ENCODE measurements at places on chromosomes 1 and 21.
A peak's percentile ranks its signal among the peaks of the same experiment; 100 is the strongest.

- no peak for DNase-seq
These were observed 35.5 kb downstream of the TTC13 start for GRCh38 chr1:230943048-230943593.

DNA sequence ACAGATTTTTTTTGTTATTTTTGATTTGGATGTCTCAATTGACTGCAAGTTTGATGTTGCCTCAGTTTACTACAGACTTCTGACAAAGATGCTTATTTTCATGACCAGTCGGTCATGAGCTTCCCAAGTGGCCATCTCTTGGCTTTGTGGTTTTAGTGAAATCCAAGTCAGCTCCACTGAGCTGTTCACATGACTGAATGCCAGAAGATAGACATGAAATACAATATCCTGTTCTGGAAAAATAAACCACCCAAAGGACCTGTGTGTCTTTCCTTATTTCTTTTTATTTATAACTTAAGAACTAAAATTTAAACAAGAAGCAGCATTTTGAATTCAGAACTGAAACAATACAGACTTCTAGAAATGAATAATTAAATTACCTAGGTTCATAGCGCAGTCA lies 89.3 kb downstream of the HMCN1 start:
- DNase-seq, result no peak

DNA sequence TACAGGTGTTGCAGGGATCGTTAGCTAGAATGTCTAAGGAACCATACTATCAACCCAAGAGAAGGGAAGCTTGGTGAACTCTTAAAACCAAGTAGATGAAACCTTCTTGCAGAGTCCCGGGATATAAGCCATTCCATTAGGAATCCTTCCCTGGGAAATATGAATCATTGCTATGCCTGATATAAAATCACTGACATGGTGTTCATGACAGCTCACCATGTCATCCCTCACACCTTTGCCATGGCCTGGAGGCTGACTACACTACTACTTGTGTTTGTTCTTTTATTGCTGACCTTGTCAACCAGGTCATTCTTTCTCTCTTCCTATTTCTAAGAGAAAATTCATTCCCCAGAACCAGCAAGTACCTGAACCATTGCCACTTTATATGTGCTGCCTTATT lies 12.1 kb downstream of the ST6GALNAC3 start:
- no peak for DNase-seq

DNA sequence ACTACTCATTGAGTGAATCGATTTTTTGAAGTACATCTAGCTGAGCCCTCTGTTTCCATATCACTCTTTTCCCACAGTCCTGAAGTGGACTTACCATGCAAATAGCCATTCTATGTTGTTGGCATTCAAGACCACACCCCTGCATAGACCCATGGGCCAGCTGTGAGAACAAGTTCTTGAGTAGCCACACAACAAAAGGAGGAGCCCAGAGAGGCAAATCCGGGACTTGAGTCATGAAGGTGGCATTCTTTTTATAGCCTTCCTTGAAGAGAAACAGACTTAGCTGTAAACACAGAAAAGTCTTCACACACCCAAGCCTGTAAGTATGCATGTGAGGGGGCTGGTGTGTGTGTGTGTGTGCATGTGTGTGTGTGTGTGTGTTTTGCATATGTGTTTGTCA lies 13.8 kb upstream of the SPRR5 start:
- DNase-seq, result no peak

GRCh38 chr1:209869291-209870149 lies 41.7 kb downstream of the UTP25 start:
- no peak for DNase-seq

GRCh38 chr1:244813327-244813726 lies 22.1 kb upstream of the COX20 start:
- no peak for DNase-seq

DNA sequence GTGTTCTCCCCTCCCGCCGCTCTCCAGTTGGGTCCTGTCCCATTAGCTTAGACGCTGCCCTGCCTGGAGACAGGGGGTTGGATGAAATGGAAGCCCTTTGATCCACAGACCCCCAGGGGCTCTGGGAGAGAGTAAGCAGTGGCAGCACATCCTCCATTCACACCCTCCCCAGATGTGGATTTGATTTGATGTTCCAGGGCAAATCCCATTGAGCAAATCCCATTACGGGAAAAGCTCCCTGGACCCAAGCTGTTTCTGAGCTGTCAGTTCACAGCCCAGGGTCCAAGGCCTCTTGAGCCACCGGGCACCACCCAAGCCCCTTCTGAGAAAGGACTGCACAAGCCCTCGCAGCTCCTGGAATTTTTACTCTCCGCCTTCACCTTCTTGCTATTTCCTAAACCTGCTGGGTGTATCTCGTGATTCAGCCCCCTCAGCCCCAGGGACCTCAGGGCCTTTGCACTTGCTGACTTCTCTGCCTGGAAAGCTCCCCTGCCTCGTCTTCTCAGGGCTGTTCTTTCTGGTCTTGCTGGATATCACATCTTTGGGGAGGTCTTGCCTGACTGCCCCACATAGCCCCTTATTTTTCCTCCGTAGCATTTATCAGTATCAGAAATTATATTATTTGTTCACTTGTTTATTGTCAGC lies 101.1 kb downstream of the PAX7 start:
- DNase-seq, result no peak

DNA sequence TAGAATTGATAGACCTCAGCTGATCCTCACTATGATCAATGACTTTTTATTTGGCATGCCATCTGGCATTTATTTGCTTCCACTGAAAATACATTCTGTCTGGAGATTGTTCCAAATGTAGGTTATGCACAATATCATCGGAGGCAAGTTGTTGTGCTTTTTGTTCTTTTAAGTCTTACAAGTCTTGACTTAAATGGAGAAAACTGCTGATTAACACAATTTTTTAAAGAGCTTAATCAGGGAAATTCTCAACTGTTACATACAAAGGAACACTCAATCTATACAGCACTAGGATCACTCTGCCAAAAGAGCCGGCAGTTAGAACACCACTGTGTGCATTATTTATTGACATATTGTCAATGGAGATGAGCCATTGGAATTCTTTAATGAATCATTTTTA lies 19.2 kb downstream of the CYYR1 start:
- DNase-seq, result no peak

GRCh38 chr1:230595181-230595580 lies 47.1 kb upstream of the COG2 start:
- no peak for DNase-seq

DNA sequence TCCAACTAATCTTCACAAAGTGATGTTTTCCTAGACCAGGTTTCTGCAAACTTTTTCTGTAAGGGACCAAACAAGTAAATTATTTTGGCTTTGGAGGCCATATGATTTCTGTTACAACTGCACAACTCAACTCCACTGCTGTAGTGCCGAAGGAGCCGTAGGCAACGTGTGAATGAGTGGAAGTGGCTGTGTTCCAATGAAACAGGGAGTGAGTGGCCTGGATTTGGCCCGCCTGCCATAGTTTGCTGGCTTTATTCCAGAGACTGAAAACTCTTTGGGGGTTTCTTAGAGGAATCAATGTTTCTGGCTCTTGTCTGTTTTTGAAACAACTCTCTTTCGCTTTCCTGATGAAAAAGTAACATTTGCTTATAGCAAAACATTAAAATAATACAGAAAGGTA lies 12.6 kb upstream of the ACTL8 start:
- no peak for DNase-seq

- no peak for DNase-seq
These were observed 57.9 kb downstream of the ACBD6 start for GRCh38 chr1:180444522-180444921.

- no peak for DNase-seq
These were observed 17.9 kb upstream of the OR2B11 start for GRCh38 chr1:247475793-247476192.

DNA sequence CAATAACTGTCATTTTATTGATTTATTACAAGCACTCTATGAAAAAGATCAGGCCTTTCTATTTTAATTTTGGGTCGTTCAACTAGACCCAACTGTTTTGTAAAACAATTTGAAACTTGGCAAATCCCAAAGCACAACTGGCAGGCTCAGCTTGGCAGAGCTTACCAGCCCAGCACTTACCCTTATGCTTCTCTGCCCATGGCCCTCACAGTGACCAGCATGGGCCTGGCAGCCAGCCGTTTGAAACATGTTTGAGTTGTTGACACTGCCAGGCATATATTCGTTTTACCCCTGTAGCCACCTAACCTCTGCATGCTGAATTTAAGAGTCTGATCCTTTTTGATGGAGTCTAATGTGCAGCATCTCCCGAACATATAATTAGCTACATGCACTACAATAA lies 796.7 kb upstream of the ADGRL2 start:
- no peak for DNase-seq

GRCh38 chr1:20588634-20589225 lies at the start of gene CDA:
Gene CDA, plus strand, starts transcription at chr1:20589097. Its CDS starts 33 bp downstream, at chr1:20589130.
- DNase-seq, result no peak

GRCh38 chr1:205523891-205524793 lies 19.7 kb downstream of the CDK18 start:
- DNase-seq, result peak; percentile 61

DNA sequence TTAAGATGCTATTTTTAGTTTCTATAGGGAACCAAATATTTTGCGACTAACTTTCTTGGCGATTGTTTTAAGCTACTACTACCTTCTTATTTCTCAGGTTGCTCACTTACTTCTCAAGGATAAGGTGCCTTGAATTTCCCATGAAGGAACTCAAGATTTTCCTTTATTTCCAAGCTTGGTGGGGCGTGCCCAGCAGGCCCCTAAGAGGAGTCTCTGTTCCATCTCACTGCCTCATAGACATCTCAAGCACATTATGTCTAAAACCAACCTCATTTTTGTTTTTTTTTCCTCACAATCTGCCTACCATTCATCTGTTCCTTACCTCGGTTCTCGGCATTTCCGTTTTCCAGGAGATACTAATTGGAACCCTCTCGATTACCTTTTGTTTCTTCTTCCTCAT lies 421.9 kb downstream of the DISC1 start:
- no peak for DNase-seq

DNA sequence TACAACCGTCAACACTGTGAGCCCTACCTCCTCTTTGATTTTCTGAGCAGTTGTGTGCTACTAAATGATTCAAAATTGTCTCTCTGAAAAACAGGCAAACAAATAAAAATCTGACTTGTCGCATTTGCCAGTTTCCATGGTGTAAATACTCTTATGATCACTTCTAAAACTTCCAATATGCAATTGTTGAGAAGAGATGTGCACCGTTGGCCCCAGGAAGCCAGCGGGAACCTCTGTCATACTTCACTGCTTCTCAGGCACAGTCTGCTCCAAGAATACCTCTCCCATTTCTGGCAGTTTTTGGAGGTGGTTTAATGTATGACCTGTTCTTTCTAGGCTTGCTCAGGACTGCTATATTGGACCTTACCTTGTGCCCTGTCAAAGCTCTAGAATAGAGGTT lies 196.0 kb upstream of the NCAM2 start:
- no peak for DNase-seq

- no peak for DNase-seq
These were observed 220.0 kb downstream of the TM2D1 start for GRCh38 chr1:61504852-61505390.

- DNase-seq, result no peak
These were observed 10.1 kb downstream of the GPATCH2 start for GRCh38 chr1:217620814-217621213.

DNA sequence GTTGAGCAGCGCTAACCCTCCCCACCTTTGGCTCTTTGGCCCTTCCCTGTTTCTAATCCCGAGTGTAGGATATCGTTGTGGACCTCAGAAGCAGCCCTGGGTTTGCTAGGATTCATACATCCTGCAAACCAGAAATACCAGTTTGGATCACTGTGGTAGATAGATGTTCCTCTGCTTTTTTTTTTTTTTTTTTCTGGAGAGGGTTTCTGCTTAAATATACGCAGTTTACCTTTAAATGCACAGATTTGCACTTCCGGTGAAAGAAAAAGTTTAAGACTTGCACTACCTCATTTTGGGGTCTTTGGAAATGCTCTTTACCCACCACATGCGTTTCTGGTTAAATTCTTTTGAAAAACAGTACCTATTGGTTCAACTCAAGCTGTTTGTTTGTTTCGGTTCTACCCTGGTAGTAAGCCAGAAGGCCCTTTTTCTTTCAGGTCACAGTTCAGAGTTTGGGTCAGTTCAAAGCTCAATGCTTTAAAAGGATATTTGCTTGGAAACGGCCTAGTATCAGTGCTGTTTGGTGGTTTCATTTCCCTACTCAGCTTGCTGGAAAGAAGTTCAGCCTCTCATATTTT lies 908 bp downstream of the DDI2 start:
- no peak for DNase-seq

DNA sequence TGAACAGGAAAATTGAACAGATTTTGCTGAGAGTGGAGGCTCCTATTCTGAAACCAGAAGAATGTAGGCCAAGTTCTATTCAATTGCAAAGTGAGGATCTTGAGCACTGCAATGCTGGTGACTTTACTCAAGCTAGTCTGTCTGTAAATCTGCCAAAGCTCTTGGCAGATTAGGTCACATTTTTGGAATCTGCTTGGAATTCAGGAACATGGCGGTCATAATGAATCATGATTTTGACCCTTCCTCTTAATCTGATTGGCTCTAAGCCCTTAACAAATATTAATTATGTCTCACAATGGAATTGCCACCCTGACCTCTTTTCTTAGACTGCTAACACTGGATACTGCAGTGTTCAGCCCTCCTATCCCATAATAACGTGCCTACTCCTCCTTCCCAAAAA lies 7.2 kb upstream of the GNG12 start:
- no peak for DNase-seq

GRCh38 chr1:27176323-27176722 lies 21.4 kb upstream of the SLC9A1 start:
- no peak for DNase-seq

- no peak for DNase-seq
These were observed 27.3 kb upstream of the BCAR3 start for GRCh38 chr1:93708734-93709481.

DNA sequence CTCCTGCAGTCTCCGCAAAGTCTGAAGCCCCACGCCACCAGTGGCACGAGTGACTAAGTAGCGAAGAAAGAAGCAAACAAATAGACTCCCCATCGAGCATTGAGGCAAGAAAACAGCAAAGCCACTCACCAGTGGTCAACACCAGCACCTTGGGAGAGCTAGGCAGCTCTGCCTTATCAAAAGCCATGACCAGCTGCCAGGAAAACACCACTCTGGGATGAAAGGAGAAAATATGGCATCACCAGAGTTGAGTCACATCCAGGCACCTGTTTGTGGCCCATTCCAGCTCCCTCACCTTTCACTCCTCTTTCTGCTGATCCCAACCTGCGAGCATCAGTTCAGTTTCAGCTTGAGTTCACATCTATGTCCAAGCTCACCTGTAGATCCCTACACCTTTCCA lies 17.2 kb downstream of the PDZK1 start:
- no peak for DNase-seq

- DNase-seq, result no peak
These were observed 13.3 kb upstream of the CD101 start for GRCh38 chr1:116988248-116988647.

- DNase-seq, result no peak
These were observed 17.1 kb downstream of the OLIG2 start for GRCh38 chr21:33042812-33043211.

DNA sequence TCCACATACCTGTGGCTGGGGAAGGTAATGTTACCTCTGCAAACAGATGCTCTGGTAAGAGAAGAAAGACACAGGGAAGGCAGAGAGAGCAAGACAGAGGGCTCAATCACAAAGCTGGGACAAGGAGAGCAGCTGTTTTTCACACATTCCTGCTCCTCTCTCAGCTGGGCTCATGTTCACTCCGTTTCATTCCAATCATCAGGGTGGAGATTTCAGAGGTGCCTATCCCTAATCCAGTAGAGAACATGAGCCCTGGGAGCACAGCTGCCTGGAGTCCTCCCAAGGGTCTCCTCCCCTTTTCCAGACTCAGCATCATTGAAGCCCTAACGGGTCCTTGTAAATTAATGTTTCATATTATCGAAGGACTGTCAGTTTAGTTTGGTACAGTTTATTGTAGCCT lies 19.4 kb downstream of the GADD45A start:
- no peak for DNase-seq
